ENCODE measurements at places on chromosomes 6 and 20.

GRCh38 chr6:89360415-89360999 is 8.0 kb upstream of the UBE2J1 start:
- no peak for DNase-seq

DNA sequence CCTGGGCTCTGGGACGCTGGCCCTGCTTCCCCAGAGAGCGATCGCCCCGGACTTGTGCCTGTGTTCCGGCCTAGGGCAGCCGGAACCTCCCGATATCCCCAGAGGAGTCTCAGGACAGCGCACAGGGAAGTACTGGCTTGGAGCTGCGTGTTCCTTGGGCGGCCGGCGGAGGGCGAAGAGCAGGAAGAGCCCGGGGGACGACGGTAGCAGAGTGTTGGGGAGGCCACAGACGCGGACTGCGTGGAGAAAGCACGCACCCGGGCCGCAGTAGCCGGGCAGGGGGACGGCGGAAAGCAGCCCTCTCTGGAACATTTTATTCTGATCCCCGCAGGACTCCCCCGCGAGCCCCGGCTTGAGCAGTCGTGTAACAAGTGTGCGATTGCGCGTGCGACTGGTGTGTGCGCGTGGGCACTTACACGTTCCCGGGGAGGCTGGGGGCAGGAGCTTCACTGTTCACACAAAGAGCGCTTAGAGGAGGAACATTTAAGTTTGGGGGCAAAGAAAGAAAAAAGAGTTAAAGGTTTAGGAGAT is 36.1 kb downstream of the NCR2 start:
- peak; percentile 84 for DNase-seq

- no peak for DNase-seq
Observed at GRCh38 chr6:51684603-51685002, 402.8 kb downstream of the PKHD1 start.

DNA sequence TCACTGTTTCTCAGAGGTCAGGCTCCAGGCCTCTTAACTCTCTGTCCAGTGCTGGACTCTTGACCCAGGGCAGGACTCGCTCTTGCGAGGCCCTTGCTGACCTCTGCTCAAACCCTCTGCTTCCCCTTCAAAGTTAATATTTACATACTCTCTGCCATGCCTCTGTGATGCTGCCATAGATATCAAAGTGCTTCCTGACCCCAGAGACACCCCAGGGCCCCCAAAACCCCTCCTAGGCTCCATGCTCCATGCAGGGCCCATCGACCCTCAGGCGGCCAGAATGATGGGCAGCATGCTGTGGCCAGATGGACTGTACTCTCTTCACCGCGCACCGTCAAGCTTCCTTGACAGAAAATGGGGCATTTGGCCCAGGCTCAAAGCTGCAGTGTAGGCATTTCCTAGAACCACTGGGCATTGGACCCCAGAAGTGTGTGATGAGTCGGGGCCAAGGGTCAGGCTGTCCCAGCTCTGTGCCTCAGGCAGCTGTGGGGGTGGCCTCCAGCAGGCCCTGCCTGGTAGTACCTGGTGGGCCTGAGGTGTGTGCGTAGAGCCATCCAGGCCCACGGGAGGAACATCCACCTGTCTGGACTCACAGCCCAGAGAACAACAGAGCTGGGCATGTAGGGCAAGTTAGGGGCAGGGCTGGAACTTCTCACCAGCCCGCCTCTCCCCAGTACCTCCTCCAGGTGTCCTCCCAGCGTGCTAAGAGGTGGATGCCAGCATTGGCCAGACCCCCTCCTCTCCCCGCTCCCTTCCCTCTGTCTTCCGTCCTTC is 142.8 kb downstream of the VEGFA start:
- DNase-seq, result no peak

DNA sequence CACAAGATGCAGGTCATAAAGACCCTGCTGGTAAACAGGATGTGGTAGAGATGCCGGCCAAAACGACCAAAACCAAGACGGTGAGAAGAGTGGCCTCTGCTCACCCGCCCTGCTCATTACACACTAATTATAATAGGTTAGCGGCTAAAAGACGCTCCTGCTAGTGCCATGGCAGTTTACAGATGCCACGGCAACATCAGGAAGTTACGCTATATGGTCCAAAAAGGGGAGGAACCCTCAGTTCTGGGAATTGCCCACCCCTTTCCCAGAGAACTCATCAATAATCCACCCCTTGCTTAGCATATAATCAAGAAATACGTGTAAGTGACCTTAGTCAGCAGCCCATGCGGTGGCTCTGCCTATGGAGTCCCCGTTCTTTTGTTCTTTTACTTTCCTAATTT is 17.6 kb downstream of the BHLHE23 start:
- no peak for DNase-seq

DNA sequence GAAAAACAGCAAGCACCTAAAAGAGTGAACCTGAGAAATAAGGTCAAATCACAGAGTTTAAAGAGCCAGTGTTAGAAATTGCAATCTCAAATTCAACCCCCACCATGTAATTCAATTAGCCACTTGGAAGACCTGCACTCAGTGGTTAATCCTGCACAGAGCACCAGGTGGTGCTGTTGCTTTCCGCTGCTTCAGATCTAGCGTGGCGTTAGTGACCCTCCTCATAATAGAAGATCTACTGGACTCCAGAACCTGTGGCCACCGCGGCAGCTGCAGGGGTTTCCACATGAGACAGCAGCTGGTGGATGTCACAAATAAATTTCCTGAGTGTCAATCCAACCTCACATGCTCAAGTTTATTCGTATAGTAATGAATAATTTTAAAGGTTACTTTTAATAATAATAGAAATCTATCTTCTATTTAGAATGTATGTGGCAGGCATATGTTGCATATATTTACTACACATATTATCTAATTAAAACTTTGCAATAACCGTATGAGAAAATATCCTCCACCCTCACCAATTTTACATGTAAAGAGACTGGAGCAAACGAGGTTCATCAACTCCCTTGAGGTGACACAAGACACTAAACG is 84.4 kb downstream of the SYNE1 start:
- DNase-seq, result peak; percentile 66

DNA sequence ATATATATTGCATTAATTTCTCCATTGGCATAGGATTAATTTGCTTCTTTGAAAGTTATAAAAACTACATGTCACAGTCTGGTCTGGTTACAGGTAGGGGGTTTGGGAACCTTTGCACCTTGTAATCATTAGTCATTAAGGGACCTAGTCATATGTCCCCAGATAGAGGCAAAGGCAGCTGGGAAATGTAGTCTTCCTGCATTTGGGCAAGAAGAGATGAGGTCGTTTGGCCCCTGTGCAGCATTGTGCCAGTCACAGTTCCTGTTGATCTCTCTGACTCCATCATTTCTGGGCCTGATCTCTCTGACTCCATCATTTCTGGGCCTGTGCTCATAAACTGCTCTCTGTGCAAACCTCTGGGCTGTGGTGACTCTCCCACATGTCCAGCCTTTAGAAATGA is 73.2 kb downstream of the BCKDHB start:
- DNase-seq, result no peak

DNA sequence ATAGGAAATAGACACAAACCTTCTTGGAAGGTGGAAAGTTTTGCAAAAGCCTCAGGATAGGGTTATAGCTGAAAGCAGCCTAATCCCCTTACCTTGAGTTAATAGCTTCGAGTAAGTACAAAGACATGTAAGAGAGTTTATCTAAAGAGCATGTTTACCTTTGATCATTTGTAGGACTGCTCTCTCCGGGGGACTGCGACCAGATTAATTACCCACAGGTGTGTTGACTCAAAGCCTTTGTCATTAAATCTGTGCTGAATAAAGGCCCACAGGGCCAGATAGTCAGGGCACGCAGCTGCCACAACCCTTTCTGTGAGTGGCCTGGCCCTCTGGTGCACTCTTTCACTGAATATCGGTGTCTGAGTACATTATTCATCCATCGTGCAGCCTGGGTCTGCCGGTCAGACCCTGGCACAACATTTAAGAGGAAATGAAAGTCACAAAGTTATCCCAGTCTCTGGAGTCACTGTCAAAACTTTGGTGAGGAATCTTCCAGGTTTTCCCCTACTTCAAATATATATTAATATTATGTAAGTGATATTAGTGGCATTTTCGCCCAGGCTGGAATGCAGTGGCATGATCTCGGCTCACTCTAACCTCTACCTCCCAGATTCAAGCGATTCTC is 5.4 kb upstream of the MICA start:
- DNase-seq, result no peak

DNA sequence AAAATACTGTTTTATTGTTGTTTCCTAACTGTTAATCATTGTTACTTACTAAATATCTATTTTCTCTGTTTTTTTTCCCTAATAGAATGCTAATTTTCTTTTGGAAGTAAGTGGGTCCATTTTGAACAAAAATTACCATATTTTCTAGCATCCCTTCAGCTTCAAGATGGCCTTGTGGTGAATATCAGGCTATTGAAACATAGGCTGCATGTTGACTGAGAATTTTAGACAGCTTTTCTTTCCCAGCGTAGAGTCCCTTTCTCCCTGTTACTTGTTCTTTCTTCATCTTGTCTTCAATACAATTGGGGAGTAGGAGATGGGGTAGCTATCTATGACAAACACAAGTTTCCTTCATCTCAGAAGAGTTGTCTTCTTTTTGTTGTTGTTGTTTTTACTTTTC is 397.0 kb downstream of the DOK5 start:
- DNase-seq, result no peak

- no peak for DNase-seq
Observed at GRCh38 chr20:40728470-40728869, 39.4 kb upstream of the MAFB start.

GRCh38 chr6:115629415-115629814 is 431.3 kb downstream of the FRK start:
- DNase-seq, result no peak

GRCh38 chr20:37259865-37260264 is 1.7 kb downstream of the GHRH start:
- no peak for DNase-seq

DNA sequence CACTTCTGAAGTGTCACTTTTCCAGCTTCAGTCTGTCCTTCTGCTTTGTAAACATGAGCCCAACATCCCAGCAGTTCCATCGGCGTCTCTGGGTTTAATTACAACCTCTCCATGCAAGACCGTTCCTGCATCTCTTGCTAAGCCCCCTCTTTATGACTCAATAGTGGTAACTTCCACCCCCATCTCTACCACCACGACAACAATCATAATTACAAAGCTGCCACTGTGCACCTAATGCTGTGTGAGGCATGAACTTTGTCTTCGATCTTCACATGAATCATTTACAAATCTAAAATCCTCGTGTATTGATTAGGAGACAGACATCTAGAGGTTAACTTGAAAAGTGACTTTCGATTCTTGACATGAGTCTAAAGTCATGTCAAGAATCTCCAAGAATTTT is 4.9 kb upstream of the CCR6 start:
- no peak for DNase-seq

- no peak for DNase-seq
Observed at GRCh38 chr6:39363280-39363679, 40.8 kb upstream of the KCNK16 start.

DNA sequence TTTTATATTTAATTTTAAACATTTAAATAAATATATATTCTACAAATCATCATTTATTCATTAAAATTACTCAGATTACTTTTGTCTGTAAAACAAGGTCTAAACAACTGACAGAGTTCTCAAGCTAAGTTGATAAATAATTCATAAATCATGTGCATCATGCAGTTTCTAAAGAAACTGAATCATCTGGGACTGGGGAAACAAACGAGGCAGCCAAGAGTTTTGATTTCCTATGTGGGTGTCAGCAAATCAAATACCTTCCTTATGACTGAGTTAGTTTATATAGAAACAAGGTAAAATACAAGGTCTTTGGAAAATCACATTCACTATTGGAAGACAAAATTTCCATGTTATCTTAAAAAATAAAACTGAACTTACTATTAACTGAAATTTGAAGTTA is 149.9 kb upstream of the BEND6 start:
- DNase-seq, result no peak

DNA sequence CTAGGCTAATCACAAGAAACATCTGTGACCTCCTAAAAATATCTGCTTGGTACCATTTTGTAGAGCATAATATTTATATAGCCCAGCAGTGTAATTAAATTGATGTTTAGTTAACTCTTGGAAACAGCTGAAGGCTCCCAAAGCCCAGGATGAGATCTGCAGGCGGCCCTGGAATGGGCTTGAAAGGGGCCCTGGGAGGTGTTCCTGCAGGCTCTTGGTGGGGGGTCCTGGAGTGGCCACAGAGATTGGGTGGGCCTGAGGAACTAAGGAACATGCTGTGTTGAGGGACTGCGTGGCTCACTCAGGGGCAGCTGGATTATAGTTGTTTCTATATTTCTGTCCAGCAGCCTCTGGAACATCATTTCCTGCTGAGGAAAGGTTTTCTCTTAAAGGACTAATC is 9.2 kb downstream of the SCP2D1 start:
- DNase-seq, result no peak

- no peak for DNase-seq
Observed at GRCh38 chr6:166206510-166207283, 39.0 kb upstream of the TBXT start.

GRCh38 chr20:45727044-45727443 is 4.9 kb downstream of the SPINT4 start:
- no peak for DNase-seq

DNA sequence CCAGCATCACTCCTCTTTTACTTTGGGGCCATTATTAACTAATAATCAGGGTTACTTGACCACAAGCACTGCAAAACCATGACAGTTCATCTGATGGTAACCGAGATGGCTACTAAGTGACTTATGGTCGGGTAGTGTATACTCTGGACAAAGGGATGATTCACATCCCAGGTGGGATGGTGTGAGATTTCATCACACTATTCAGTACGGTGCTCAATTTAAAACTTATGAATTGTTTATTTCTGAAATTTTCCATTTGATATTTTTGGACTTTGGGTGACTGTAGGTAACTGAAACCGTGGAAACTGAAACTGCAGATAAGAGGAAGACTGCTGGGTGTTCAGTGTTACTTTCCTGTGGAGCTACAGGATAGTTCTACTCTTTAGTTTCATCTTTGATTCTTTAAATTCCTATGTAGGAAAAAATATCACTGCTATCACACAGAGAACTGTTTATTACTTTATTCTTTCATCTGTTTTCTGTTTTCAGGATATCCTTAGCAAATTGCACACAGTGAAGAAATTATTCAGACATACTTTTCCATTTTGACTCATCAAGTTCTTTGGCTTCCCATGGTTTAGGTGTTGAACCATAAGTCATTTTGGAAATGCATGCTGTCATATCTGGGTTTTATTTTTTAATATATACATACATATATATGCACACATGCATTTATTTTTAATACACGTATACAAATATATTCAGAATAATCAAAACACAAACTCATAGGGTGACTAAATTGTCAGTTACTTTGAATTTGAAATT is 59.1 kb upstream of the C20orf144 start:
- no peak for DNase-seq

Measured in retina (tissue), 1 donor.